HFF-Myc (cell line): ENCODE measurements at places on chromosomes 7 and 10.

DNA sequence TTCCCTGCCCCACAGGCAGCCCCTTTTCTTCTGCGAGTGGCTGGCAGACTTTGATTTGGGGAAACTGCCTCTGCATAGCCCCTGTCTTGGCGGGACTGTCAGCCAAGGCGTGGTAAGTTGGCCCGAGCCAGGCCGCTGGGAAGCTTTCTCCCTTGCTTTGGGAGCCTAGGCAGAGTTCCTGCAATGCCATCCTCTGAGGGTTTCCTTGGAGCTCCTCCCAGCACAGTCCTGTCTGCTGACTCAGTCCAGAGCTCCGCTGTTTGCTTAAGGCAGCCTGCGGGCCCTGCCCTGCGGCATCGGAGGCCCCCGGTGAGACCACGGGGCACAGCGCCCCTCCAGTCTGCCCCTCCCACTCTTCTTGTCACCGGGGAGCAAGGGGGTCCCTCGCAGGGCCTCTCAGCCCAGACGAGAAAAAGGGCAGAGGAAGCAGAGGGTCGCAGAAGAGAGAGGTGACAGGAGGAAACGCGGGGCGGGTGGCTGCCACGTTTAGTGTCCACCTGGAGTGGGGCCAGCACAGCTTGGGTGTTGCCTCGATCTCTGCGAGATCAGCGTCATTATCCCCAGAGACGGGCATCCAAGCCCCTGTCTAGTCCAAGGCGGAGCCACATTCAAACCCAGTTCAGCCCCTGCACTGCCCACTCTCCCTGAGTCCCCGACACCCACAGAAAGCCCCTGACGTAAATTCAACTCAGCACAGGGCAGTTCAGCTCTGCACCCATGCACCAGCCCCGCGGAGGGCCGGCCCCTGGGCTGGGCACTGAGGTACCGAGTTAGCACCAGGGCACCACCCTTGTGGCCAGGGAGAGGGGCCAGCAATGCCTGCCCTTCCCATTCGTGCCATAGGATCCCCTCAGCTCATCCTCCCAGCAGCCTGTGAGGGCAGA, 59.0 kb upstream of the CHST15 start:
- DNase-seq, result peak; percentile 37

- DNase-seq, result peak; percentile 55
Measured at GRCh38 chr10:19730167-19730906, 85.9 kb upstream of the PLXDC2 start.

DNA sequence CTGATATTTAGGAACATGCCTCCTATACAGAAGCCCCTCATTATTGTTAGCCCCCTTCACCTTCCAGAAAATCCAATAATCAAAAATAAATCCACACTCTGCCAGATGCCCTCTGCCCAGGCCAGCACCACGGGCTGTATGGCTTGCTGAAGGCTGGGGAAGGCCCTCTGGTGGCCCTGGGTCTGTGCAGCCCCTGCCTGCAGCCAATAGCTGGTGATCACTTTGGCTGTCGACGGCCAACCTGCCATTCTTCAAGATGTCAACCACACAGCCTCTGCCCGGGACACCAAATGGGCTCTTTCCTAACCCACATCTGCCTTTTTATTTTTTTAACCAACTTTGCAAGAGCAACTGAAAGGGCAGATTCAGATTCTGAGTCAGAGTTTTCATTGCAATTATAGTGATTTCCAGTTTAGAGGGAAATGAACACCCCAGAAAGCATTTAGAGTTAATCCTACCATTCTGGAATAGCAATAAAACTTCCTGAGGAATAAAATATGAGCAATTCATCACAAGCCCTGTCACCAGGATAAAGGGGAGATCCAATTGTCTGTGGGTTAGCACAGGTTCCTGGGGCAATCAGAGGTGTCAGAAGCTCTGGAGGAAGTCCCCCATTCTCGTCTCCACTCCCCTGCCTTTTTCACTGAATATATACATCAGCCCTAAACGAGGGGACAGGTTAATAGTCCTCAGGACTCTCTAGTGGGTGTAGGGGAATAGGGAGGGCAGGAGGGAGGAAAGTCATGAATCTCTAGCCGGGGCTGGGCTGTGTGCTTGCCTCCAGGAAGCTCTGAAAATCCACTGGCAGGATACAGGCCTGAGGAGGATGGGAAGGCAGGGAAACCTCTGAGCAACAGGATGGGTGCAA, 211.3 kb downstream of the GRID1 start:
- DNase-seq, result no peak

DNA sequence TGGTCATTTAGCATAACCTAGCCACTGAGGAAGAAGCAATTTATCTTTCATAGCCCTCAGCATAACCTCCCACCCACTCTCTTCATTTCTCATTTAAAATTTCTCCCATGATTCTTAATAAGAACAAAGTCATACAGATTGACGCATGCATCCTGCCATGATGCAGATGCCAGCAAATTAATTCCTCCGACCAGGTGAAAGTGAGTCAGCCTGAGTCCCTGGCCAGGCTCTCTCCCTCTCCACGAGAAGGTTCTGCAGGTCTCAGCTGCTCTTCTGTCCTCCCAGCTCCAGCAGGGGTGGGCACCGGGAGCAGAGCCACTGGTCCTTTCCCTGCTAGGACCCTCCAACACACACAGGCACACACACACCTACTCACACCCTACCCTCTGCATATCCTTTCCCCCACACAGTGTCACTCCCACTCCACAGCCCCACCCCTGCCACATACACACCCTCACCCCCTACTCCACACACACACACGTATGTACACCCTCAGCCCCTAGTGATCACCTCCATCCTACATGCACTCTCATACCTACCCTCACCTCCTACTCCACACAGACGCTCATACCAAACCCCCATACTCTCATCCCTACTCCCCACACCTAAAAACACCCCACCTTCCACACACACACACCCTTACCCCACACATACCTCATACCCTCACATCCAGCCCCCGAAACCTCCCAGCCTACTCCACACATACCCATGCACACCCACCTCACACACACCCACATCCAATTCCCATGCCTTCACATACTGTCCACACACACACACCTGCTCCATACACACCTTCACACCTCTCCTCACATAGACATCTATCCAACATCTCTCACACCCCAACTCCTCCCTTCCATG, 78.0 kb downstream of the FAM13C start:
- no peak for DNase-seq

- no peak for DNase-seq
Measured at GRCh38 chr10:112835944-112836451, 114.0 kb upstream of the TCF7L2 start.

- DNase-seq, result no peak
Measured at GRCh38 chr10:23918839-23919238, 290.1 kb upstream of the KIAA1217 start.

GRCh38 chr10:89669985-89670384, 24.9 kb upstream of the PANK1 start:
- DNase-seq, result no peak

DNA sequence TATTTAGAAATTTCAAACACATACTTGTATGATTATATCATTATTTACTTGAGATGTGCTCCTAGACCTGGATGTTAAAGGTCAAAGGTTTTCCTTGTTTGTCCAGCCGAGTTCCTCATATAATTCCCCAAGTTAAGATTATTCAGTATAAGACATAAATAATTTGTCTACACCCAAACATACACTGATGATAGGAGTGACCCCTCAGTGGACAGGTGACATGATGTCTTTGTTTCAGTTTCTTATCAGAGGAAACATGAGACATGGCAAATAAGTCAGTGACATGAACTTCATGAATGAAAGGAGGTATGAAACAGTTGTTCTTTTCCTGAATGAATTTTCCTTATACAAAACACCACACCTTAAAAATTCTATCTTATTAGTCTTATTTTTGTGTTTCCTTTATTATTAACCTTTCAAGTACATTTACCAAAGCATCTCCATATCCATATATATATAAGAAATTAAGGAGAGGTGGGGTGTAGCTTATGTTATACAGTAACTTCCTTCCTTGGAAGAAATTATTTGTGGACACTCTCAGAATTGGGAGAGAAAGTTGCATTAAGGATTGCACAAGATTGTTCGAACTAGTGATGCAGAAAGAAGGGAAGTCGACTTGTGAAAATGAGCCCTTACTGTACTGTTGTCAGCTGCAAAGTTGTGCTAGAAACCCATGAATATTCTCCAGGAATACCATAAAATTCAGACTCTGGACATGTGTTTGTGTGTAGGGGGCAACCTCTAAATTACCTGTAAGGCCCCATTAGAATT, 60.5 kb downstream of the POM121L12 start:
- no peak for DNase-seq

DNA sequence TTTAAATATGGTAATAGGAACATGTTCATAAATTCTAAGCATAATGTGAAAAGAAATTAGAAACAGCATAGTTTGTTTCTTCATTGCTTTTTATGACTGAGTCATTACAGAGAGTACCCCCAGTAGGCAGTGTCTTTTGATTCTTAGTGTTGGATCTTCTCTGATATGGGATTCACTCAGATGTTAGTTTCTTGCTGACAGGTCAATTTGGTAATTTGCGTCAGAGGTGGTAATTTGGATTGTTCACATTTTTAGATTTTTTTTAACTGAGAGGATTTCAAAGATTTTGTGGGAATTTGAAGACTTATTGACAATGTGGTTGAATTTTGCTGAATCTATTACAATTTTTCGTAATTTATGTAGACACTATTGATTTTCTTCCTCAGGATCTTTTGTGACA, 2.1 kb downstream of the HSPA14 start:
- no peak for DNase-seq

- no peak for DNase-seq
Measured at GRCh38 chr7:51308265-51308664, 8.3 kb downstream of the COBL start.

DNA sequence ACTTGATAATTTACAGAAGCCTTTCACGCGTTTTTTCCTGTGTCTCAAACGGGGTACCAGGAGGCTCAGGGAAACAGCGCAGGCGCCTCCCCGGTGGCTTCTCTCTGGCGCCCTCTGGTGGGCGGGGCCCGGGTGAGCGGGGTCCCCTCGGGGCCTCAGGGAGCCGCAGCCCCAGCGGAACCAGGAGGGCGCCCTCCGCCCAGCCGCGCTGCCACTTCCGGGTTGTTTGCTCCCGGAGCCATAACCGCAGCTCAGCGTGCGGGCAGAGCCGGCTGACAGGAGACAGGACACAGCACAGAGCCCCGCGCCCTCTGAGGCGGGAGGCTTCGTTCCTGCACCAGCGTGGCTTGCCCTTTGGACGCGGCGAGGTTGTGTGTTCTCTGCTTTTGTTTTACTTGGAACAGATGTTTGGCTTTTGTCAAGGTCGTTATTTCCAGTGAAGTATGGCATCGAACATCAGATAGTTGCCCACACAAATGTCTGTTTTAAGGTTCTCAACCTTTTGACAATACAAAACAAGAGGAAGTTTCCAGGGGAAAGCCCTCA, 6.9 kb upstream of the CYP2E1 start:
- no peak for DNase-seq

DNA sequence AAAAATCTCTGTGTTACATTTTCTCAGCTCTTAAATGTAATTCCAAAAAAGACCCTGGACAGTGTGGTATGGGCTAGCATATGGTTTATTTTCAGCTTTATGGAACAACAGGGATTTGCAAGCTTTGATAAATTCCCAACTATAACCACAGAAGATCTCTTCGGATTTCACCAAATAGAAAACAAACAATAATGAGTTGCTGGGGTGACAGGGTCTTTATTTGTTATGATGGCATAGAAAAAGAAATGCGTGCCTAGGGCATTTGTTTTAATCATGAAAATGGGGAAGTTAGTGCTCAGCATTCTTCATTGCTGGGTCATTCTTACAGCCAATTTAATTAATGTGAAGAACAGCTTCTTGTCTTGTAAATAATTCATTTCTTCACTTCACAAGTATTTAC, 139.0 kb downstream of the LRRN3 start:
- no peak for DNase-seq

GRCh38 chr7:75802552-75802821, 11.1 kb downstream of the CCL24 start:
- DNase-seq, result no peak

GRCh38 chr7:151211155-151211772, 976 bp upstream of the H2BK1 start:
- DNase-seq, result no peak

DNA sequence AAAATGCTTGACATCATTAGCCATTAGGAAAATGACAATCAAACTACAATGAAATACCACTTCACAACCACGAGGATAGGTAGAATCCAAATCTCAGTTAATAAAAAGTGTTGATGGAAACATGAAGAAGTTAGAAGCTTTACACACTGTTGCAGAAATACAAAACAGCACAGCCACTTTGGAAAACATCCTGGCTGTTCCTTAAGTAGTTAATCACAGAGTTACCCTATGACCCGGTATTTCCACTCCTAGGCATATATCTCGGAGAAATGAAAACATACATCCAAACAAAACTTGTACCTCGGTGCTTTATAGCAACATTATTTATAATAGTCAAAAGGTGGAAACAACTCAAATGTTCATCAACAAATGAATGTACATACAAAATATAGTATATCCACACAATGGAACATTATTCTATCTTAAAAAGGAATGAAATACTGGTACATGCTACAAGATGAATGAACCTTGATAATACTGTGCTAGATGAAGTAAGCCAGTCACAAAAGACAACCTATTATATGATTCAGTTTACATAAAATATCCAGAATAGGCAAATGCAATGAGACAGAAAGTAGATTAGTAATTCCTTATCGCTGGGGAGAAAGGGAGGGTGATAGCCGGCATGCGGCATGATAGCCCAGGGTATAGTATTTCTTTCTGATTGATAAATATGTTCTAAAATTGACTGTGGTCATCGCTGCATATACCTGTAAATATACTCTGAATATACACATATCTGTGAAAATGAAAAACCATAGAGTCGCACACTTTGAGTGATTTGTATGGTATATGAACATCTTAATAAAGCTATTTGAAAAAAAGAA, 1.9 kb downstream of the VWDE start:
- no peak for DNase-seq

GRCh38 chr10:62738916-62739315, 65.6 kb upstream of the ADO start:
- peak; percentile 39 for DNase-seq

- no peak for DNase-seq
Measured at GRCh38 chr7:145143685-145144084, 307.8 kb upstream of the TPK1 start.

GRCh38 chr7:1946025-1946772, 276.1 kb downstream of the ELFN1 start:
- no peak for DNase-seq

GRCh38 chr10:70478191-70479164, at the start of gene PALD1:
Gene PALD1, plus strand, starts transcription at chr10:70478767. Its CDS starts 47,185 bp downstream, at chr10:70525952.
- DNase-seq, result peak; percentile 27

- no peak for DNase-seq
Measured at GRCh38 chr10:22005763-22006162, 2.2 kb upstream of the DNAJC1 start.

GRCh38 chr10:74097776-74098175, 52.9 kb downstream of the AP3M1 start:
- DNase-seq, result no peak

GRCh38 chr7:31529103-31529502, 15.2 kb downstream of the ITPRID1 start:
- no peak for DNase-seq

- no peak for DNase-seq
Measured at GRCh38 chr10:79018521-79019011, 50.2 kb upstream of the ZMIZ1 start.

GRCh38 chr10:11478807-11479206, 132.6 kb downstream of the USP6NL start:
- DNase-seq, result no peak
